ENCODE measurements at places on chromosomes 7 and 10.

DNA sequence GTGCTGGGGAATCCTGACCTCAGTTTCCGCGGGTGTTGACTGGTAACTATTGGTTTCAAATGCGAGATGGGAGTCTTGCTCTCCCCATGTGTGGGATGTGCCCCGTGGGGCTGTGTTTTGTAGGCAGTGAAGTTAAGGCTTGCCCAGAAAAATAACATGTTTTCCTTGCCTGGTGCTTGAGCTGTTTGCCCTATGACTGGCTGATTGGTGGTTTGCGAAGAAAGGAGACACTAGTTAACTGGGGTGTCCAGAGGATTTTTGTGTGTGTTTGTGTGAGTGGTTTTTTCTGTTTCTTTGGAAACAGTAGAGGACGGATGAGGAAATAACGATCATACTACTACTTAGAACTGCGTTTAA lies 61.9 kb downstream of the CREB5 start:
- DNase-seq: no peak

DNA sequence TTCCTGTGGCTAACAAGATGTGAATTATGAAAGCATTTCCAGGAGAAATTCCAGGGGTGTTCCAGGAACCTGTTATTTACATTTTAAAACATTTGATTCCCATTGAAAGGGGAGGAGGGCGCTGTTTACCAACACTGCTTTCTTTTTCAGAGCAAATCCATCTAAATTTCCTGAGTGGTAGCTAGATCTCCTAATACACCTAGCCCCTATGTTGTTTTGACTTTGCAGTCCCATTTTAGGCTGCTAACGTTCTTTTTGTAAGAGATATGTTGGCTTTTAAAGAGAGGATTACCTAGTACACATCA lies 130.8 kb downstream of the TCF7L2 start:
- DNase-seq: no peak

GRCh38 chr10:70991140-70992124 lies 103.1 kb upstream of the PCBD1 start:
- no peak for DNase-seq

DNA sequence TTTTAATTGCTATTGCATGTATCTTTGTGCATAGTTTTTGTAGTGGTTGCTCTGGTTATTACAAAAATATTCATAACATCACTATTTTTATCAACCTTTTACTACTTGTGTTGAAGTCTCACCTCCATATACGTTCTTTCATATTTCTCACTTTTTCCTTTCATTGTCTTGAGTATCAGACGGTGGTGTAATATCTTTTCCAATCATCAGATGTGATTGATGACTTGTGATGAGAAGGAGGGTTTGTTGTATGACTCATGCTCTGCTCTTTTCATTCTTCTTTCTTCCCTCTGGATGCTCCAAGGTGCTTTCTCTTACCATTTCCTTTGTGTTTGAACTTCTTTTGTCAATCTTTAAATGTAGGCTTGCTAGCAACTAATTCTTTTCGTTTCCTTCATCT lies 310.2 kb downstream of the TNS3 start:
- no peak for DNase-seq

DNA sequence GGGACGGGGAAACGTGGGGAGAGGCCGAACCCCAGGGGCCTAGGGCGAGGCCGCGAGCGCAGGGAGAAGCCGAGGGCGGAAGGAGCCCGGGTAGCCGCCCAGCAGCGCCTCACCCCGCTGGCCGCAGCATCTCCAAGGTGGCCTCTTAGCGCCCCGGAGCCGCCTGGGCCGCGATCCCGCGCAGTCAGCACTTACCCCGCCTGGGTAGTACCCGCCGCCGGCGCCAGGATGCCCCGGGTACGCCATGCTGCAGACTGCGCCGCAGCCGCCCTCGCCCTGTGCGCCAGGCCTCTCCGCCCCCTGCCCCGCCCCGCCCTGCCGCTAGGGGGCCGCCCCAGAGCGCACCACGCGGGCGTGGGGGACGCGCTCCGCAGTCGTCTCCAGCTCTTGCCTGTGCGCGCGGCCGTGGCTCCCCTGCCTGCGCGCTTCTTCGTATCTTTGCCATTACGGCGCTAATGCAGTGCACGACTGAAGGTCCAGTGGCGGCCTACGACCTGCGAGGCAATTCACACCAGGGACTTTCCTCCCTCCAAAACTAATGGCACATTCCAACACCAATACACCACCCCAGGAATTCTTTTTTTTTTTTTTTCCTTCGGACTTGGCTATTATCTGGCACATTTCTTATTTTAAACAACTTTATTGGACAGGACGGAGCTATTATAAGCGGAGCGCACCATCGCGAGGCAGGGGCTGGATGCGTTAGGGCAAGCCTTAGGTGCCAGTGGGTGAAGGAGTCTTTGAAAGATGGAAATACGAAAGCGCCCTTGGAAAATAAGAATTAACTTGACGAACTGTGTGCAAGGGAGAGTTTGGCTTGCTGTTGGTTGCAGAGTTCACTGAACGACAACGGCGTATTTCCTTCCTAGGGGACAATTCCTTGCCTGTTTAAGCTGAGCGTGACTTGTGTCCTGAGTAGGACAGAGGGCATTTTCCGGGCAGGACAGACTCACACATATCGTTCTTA lies at the start of gene SRI:
TSS of gene SRI (minus strand) at position 258 of the 967 bp plus-strand sequence. CDS start at position 246, 12 bp downstream.
- peak; percentile 64 for DNase-seq

GRCh38 chr7:1893451-1893850 lies 223.4 kb downstream of the ELFN1 start:
- DNase-seq: no peak

DNA sequence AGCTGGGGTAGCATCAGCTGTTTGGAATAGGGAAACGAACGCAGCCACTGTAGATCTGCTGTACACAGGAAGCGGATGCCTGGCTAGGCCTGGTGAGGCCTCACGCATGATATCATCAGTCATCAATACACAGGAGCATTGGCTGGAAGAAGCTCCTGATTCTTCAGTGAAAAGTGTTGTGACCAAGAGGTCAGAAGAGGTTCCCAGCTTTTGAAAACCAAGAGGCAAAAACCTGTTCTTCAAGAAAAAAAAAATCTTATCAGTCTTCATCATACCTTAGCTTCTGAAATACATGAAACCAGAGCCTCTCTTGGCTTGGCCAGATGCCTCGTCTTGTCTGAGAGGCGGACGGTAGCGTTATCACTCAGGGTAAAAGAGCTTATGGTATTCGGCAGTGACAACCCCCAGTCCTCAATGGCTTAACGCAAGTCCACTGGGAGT lies 139.3 kb upstream of the TCF7L2 start:
- DNase-seq: no peak

DNA sequence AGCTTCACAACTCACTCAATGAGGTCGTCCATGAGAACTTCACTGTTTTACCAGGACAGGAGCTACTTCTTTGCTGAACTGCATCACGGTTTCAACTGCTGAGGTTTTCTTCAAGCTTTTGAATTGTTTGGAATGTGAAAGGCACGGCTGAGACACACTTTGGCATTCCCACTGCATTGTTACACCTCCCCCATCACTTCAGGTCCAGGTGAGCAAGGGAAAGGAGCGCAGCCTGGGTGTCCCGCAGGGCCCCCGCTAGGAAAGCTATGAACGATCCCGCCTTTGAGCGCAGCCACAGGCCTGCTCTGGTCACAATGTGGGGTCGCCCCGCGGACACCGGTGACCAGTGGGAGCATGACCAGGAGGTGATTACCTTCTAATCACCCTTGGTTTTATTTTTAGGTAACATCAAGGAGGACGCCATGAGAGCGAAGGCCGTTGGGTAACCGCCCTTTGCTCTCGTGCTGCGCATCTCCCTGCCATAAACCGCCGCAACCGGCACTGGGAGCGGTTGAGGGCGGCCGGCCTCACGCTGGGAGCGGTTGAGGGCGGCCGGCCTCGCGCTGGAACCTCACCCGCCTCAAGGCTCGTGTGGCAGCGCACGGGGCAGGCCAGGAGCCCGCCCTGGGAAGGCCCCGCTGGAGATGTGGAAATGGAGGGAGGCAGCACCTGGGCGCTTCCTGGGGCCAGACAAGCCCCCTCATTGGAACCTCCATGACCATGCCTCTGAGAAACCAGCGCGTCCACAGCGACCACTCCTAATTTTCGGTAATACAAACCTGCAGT lies 50.9 kb upstream of the SGMS1 start:
- DNase-seq: no peak

GRCh38 chr7:77202481-77202976 lies 2.9 kb upstream of the FGL2 start:
- DNase-seq: no peak

GRCh38 chr7:94511718-94512117 lies 2.1 kb downstream of the CASD1 start:
- no peak for DNase-seq

GRCh38 chr7:134832367-134832766 lies 52.9 kb downstream of the CALD1 start:
- no peak for DNase-seq

DNA sequence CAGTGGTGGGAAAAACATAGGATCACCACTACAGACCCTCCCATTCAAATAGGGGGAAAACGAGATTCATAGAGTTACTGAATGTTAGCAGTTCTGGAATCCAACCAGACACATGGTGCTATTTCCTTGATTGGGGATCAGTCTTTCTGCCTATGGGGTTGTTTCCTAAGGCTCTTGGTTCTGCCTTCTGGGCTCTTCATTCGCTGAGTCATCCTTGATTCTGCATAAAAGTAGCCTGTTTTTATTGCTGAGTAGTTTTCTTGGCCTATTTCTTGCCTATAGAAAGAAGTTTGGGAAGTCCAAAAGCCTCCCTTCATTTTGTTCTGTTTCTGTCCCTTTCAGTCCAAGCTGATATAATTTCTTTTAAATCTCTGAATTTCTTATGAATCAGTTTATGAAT lies 99.3 kb upstream of the OIT3 start:
- DNase-seq: no peak

DNA sequence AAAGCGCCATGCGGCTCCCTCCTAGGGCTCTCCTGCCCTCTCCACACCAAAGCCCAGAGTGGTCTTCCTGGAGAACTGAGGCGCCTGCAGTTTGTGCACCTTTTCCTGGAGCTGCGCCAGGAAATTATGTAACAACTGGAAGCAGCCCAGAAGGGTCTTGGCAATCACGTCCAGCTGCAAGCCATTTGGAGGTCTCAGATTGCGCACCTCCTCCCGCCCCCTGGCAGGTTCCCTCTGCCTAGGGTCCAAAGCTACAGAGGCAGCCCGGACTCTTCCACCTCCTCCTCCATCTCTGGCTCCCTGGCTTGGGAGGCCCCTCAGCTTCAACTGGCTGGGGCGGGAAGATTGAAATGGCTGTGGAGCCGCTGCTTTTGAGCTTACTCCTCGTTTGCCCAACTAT lies 34.0 kb upstream of the SFTPD start:
- DNase-seq: no peak

DNA sequence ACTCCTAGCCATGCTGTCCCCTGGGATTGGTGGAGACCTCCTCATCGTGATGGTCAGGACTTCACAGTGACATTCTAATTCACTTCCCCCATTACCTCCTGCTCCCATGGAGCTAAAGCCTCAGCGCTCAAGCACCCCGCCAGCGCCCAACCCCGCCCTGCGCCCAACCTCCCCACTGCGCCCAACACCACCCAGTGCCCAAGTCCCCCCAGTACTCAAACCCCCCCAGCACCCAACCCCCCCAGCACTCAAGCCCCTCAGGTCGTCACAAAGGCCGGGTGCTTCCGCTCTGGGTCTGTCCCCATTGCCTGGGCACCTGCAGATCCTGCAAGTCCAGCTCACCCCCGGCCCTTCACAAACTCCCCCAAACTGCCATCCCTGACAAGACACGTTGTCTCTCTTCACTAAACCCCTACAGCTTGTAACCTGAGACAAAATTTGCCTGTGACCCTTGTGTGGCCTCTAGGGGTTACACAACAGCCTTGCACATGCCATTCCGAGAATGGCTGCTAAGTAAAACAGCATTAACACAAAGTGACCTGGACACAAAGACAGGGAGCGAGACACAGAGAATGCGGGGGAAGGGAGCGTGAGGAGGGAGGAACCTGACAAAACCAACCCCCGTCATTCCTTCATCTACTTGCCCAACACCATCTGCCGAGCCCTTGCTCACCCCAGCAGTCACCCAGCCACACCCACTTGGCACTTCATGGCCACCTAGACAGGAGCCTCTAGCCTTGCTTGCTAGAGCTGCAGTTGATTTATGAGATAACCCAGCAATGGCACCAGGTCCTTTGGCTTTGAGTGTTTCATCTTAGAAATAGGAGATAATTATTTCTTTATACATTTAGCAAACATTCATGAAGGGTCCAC lies 107.8 kb downstream of the ADARB2 start:
- DNase-seq: no peak

DNA sequence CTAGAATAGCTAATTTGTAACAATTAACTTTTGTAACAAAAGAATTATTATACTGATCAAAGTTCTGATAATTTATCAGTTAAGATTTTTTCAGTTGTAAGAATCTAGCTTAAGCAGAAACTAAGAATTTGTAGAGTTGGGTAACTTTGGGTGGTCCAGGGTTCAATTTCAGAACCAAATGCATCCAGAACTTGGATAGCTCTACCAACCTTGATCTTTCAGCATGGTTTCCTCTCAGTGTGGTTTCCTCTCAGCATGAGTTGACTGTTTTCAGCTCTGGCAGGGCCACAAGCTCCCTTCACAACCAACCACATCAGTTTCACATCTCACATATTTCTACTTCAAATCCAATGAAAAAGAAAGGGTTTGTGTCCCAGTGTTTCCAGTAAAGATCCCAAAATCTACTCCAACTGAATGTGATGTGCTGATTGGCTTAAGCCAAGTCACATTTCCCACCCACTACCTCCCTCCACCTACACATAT lies 3.3 kb upstream of the FAS start:
- no peak for DNase-seq

DNA sequence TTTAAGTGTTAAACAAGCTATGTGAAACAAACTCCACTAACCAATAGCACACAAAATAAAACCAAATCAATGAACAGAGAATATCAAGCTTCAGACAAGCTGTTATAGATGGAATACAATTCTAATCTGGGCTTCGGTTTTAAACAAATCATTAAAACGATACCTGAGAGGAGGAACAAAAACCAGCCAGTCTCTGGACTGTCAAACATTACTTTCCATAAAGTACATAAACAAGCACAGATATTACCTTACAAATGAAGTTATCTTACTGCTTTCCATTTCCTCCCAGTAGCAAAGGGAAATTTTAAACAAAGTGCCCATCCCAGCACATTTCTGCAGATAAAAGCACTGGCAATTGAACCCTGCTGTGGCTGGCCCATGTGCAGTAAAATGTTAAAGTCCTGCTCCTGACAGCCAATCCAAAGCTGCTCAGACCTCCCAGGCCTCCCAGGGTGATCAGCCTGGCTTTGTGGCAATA lies 128.0 kb downstream of the NRCAM start:
- no peak for DNase-seq

DNA sequence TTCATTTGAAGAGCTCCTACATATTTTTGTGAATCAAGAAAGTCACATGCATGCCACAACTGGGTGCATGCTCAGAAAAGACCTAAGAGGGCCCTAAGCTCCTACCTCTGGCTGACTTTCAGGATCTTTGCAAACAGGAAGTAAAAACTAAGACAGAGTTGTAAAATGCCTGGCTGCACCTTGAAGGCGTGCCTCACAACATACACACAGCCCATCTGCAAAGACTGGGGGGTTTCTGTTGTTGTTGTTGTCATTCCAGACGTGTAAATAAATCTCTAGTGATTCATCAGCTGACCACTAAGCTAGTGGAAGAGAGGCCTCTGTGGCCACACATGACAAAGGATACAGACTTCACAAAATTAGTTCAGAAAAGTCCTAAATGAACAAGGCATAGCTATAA lies 31.8 kb downstream of the SMURF1 start:
- no peak for DNase-seq

GRCh38 chr10:60107308-60107976 lies 201.1 kb upstream of the CCDC6 start:
- DNase-seq: no peak

Measured in NCI-H1694 (cell line).